ENCODE measurements at places on chromosomes 16 and 17.

GRCh38 chr16:57642160-57643135 lies 14.0 kb downstream of the ADGRG1 start:
- DNase-seq: no peak

GRCh38 chr17:81228420-81228819 lies 5.7 kb upstream of the CEP131 start:
- DNase-seq: no peak

- no peak for DNase-seq
These were observed 1178.3 kb downstream of the CDH11 start for GRCh38 chr16:63943566-63943965.

DNA sequence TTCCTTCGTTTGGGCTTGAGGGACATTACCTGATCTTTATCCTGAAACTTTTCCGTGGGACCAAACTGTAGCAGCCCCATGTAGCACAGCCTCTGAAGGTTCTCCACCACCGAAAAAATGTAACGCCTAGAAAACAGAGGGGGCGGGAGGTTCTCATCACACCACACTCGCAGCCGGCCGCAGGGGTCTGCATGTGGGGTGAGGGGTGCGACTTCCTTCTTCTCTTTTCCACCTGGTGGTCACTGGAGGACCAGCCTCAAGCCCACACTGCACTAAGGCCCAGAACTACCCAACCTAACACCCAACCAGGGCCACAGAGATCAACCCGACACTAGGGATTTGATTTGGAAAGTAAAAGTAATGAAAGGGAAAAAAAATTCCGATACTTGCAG lies 57.1 kb downstream of the GTF3C1 start:
- DNase-seq: no peak

DNA sequence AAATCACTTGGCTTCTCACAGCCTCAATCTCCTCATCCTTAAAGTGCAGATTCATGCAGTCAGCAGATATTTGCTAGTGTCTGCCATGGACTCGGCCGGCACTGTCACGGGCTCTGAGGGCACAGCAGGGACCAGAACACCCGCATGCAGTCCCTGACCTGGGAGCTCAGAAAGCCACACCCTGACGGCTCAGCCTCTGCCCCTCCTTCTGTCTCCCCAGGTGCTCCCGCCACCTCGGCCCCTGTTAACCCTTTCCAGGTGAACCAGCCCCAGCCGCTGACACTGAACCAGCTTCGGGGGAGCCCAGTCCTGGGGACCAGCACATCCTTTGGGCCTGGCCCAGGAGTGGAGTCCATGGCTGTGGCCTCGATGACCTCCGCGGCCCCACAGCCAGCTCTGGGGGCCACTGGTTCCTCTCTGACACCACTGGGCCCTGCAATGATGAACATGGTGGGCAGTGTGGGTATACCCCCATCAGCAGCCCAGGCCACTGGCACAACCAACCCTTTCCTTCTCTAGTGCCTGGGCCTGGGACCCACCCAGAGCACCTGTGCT lies 28.7 kb downstream of the B9D1 start:
- DNase-seq: no peak

GRCh38 chr17:57541472-57542394 lies 203.4 kb downstream of the CCDC182 start:
- no peak for DNase-seq

DNA sequence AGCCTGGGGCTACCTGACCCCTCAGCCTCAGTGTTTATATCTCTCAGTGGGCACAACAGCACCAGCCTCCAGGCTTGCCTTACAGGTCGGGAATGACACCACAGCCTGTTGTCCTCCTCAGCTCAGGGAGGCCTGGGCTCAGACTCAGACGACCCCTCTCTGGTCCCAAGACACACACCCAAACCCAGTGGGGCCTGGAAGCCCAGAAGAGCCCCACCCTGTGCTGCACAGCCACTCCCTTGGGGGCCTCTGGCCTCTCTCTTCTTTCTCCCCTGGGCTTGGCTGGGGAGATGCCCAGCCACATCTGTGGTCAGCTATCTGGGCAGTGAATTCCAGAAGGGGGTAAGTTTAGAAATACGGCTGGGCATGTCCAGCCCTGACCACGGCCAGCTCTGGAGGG lies 2.4 kb downstream of the NATD1 start:
- no peak for DNase-seq
